ENCODE measurements at places on chromosomes 1 and 21.
A peak's percentile ranks its signal among the peaks of the same experiment; 100 is the strongest.

- DNase-seq: peak; percentile 59
Measured at GRCh38 chr1:229342656-229343569, at the start of gene CCSAP. Gene CCSAP, minus strand, starts transcription at chr1:229343047. Its CDS starts 582 bp downstream, at chr1:229342465.

DNA sequence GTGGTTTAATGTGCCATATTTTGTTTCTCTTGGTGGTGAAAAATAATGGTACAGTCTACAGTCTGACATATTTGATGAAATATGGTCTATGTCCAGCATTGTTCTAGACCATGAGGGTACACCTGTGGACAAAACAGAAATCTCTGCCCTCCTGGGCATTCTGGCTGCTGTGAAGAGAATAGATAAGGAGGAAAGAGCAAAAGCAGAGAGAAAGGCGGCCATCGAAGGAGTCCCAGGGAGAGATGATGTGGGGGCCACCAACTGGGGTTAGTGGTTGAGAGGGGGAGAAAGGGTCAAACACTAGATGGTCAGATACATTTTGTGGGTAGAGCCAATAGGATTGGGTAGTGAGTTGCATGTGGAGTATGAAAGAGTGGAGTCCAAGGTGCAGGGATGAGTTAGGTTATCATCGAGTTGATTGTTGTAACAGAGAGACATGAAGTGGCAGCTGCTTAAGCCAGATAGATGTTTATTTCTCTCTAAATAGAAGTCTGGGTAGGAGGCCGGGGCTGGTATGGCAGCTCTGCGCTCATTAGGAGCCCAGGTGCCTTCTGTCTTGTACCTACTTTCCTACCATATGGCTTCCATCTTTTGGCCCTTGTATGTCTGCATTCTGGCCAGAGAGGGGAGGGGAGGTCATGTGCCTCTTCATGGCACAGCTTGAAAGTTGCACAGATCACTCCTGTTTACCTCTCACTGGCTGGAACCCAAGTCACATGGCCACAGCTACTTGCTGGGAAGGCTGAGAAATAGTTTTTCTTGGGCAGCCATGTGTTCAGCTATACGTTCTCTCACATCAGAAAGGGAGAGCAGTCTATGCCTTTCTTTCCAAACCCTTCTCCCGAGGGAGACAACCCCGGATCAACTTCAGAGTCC lies 13.0 kb downstream of the UBE4B start:
- no peak for DNase-seq

DNA sequence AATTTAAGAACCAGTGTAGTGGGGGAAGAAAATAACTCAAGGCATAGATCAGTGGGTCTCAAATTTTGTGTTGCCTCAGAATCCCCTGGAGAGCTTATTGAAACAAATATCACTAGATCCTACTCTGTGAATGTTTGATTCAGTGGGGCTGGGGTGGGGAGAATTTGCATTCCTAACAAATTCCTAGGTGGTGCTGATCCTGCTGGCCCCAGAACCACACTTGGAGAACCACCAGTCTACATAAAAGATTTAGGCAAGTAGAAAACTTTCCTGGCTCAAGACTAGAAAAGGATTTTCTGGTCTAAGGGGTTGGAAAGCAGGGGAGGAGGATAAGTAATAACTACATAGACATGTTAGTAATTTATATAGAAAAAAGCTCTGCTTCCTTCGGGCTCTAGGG lies 34.1 kb upstream of the C1orf21 start:
- no peak for DNase-seq

GRCh38 chr1:42992054-42992571 lies 33.4 kb upstream of the SLC2A1 start:
- no peak for DNase-seq

DNA sequence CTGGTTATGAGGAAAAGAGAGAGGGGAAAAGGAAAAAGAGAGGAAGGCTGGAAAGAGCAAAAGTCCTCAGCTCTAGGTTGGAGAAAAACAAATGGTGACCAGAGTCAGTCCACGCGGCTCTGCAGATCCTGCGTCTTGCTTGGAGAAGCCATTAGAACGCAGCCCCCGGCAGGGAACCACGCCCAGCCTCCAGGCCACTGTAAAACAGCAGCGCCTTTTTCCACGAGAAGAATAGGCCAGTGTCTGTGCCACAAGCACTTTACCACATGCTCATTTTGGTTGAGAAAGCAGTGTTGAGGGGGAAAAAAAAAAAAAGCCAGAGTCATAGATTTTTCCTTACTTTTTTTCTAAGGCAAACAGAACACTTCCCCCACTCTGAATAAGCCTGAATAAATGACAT lies 846.9 kb upstream of the ADAMTS5 start:
- DNase-seq: no peak

DNA sequence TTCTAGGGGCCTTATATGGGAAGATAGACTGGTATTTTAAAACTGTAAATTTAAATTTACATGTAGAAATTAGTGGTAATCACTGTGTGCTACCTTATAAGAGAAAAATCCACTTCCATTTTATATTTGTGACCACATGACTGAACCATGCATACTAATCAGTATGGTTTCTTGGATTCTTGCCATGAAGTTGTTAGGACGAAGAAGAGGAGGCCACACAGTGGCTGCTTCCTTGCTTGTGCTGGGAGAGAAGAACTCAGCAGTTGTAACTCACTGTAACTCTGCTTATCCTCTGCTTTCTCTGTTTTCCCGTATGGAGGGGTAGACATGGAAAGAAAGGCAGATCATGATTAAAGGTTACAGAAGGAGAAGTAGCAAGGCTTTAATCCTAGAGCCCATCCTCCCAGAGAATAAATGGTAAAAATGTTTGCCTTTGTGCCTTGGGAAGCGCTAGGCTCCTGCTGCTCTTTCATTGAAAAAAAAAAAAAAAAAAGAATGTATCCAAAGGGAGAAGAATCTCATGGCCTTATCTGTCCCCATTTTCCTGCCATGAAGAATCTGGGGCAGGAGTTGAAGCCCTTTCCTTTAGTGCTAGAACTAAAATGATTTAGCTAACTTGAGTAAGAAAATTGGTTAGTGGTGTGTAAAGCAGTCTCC lies 32.4 kb downstream of the KCTD3 start:
- DNase-seq: no peak

DNA sequence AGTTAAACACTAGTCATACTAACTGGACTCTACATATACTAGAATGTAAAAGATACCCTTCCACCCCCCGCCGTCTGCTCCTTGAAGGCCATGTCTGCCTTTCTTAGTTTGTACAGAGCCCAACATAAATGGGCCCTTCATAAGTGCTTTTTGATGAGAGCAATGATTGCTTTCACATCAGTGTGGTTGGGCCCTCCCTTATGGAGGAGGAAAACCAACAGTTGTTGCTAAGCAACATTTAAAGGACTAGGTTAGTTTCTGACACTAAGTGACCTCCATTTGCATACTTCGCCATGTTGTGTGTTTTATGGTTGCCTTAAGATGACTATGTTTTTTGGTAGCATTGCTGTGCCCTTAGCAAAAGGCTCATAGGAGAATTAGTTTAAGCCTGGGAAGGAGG lies 182.0 kb upstream of the SGIP1 start:
- peak; percentile 82 for DNase-seq

Measured in CD4-positive, alpha-beta T cell treated with Interleukin-1 beta for 1 hour (primary cell).